ENCODE measurements at places on chromosomes 7 and 10.
A peak's percentile ranks its signal among the peaks of the same experiment; 100 is the strongest.

- DNase-seq: no peak
Measured at GRCh38 chr7:137488038-137488437, 144.5 kb upstream of the PTN start.

DNA sequence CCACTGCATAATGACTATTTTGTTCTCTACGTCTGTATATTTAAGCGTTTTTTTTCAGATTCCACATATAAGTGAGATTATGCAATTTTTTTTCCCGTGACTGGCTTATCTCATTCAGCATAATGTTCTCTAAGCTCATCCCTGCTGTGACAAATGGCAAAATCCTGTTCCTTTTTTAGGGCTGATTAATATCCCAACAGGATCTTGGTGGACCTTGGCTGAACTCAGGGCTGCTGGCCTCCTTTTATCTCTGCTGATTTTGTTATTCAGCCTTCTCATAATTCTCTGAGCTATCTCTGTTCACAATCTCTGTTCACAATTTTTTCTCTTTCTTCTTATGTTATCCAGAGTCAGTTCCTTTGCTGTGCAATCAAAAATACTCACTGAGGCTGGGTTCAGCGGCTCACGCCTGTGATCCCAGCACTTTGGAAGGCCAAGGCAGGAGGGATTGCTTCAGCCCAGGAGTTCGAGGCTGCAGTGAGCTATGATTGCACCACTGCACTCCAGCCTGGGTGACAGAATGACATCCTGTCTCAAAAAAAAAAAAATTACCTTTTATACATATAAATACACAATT, 1035.9 kb upstream of the AUTS2 start:
- DNase-seq: no peak

DNA sequence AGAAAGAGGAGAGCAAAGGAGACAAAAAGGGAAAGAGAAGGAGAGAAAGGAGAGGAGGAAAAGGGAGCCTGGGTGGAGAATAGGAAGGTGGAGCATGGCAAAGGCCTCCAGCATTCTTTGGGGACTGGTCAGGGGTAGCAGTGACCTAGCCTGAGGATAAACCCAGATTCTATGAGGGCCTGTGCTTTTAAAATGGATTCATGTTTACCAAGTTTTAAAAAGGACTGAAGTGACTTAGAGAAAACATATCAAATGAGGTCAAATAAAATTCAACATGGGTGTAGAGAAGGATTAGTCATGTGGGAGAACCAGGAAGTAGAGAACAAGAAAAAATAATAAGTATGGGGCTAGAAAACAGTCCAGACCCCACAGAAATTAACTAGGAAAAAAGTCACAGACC, 20.7 kb downstream of the CREB3L2 start:
- DNase-seq: no peak

DNA sequence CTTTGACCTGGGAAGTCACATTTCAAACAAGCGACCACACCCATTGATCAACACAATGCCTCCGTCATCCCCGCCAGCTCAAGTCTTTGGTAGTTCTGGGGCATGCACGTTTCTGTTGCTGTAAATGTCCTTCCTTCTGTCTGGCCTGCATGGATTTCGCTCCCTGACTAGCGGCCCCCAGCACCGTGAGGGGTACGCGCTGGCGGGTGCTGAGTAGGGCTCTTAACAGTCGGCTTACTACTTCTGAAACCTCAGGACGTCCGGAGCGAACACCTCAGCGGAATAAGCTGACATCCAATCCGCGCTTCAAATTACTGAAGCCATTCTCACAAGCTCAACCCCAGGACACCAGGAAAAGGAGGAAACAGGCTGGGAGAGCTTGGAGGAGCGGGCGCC, 505 bp downstream of the NUDCD3 start:
- DNase-seq: peak; percentile 37

DNA sequence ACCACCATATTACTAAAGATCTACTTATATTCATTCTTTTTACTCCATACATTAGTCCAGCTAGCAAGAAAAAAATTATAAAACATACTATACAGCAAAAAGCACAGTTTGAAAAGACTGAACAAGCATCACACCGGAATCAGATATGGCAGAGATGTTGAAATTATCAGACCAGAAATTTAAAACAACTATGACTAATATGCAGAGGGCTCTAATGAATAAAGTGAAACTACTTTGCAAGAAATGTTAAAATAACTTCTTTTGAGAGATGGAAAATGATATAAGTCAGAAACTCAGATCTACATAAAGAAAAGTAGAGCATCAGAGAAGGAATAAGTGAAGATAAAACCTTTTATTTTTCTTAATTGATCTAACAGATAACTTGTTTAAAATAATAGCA, 50.9 kb downstream of the SGCE start:
- DNase-seq: no peak

- peak; percentile 48 for DNase-seq
Measured at GRCh38 chr7:134174795-134175261, 47.7 kb downstream of the LRGUK start.

- DNase-seq: no peak
Measured at GRCh38 chr7:46809886-46810285, 772.0 kb downstream of the TNS3 start.

DNA sequence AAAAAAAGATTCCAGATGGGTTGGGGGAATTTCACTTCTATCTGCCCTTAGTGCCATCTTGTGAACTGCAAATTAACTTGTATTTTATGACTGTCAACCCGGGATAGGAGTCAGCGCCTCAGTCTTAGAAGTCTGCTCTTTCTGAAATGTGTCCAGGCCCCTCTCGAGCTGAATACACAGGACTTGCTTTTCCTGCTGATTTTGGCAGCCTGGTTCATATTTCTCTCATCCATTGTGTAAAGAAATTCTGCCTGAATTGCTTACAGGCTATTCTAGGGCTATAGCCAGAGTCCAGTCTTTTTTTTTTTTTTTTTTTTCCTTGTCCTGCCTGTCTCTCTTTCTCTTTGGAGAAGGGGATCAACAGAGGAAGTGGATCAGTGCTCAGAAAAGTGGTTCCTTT, 24.6 kb downstream of the GATA3 start:
- no peak for DNase-seq

DNA sequence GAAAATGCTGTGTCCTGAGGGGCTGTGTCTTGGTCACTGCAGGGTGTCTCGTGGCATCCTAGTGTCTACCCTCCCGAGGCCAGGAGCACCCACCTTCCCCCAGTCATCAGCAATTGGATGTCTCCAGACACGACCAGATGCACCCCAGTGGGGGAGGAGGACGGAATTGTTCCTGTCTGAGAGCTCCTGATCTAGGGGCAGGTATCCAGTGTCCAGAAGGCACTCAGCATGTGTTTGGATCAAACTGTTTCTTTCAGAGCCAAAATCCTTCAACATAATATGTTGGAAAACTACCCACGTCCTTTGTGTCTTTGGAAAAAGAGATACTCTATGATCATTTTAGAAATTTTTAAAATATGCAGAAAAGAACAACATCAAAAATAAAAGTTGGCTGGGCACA, 16.9 kb downstream of the PRKRIP1 start:
- DNase-seq: no peak

GRCh38 chr10:112161757-112162518, 21.6 kb downstream of the GPAM start:
- DNase-seq: no peak

- DNase-seq: no peak
Measured at GRCh38 chr7:31457551-31457950, 56.3 kb upstream of the ITPRID1 start.

DNA sequence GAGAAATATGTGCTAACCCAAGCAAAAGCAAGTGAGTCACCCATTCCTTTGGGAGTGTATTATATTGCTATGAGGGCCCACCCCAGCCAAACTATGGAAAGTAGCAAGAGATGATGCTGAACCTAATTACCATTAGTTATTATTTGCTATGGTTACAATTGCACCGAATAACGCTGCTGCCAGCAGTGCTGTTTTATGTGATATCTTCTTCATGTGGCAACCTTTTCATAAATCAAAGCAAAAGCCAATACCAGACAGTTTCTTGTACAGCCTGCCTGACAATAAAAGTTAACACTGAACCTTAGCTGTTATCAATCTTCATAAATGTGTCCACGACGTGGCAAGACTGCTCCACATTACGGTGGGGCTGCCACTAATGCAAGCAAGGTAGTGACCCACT, 241.7 kb upstream of the PLXNA4 start:
- no peak for DNase-seq

GRCh38 chr10:47152861-47153349, 147.1 kb upstream of the GDF10 start:
- peak; percentile 28 for DNase-seq

GRCh38 chr10:131143425-131144165, 167.9 kb downstream of the TCERG1L start:
- DNase-seq: no peak

DNA sequence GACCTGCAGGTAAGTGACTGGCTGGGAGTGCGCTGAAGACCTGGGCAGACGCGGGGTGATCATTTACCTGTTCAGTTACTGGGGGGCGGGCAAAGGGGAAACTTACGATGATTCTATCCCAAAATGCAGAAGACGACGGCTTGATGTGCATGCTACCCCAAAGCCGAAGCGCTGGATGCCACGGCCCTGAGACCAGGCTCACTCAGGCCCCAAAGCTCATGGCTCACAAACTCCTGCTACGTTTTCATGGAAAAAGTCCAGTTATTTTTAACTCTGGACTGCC, 200.6 kb downstream of the DIP2C start:
- DNase-seq: no peak

- DNase-seq: no peak
Measured at GRCh38 chr10:13950543-13950939, 363.8 kb downstream of the PRPF18 start.

GRCh38 chr7:56229631-56230030, 113.4 kb upstream of the NUPR2 start:
- DNase-seq: no peak

DNA sequence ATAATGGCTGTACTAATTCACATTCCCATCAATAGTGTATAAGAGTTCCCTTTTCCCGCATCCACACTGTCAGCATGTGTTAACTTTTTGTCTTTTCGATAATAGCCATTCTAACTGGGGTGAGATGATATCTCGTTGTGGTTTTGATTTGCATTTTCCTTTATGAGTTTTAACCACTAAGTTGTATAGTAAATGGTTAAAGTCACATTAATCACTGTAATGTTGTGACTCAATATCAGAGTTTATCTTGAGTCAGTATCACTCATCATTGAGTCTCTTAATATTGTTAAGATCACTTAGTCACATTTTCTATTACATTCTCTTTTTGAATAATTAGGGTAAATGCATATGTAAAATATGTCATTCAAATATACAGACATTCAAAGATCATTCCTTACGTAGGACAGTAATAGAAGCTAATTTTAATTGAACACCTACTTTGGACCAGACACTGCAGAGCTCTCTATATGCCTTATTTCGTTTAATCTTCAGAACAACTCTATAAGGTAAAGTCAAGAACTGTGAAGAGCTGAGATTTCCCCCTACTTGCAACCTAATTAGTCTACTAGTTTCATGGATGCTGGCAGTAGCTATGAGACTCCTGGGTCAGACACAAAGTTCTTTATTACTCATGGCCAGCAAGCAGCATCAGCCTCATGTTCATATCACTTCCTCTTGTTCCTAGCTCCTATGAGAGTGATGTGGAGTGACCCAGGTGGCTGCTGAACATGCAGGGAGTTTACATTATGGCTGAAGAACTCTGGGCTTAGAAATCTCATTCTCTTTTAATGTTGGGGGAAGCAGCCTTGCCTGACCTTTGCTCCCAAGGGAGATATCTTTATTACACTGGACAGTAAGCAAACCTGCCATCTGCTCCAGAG, 30.5 kb downstream of the CREB5 start:
- DNase-seq: no peak

DNA sequence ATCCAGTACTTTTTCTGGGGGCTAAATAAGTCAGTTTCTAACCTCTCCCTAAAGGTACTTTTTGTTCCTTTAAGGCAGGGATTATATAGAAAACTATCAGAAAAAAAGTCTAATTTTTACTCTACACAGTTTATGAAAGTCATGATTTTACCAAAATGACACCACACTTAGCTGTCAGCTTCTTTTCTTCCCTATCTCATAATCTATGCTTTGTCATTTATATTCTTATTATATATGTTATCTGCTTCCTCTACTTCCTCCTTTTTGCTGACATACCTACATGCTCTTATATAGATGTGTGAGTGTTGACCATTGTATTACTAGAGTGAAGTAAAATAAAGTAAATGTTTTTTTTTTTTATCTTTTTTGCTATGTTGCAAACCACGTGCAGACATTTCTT, 203.9 kb upstream of the CHRM2 start:
- DNase-seq: no peak

DNA sequence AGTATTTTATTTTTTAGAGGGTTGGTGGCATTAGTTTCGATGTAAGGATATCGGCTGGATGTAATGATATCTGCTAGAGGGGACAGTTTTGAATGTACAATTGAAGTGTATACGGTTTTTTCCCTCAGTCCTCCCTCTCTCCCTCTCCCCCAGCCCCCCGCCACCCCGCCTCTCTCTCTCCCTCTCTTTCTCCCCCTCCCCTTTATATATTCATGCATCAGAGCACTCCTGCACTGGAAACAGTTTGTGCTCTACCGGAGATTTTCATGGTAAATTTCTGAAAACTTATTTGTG, 1.6 kb downstream of the GLCCI1 start:
- DNase-seq: no peak

DNA sequence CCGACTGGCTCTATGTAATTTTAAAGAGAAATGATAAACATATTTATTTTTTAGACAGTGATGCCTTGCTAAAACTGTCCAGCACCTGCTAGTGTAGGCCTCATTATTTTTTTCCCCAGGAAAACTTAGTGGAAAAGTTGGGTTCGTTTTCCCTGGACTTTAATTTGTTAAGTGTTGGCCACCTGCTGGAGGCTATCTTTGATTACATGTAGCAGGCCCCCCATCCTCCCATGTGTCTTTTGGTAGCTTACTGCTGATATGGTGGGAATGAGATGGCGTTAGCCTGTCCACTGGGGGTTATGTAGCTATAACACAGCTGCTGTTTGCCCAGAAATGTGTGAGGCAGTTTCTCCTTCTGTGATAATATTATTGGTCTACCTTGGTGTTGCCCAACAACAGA, 265.0 kb downstream of the SORCS3 start:
- DNase-seq: no peak

DNA sequence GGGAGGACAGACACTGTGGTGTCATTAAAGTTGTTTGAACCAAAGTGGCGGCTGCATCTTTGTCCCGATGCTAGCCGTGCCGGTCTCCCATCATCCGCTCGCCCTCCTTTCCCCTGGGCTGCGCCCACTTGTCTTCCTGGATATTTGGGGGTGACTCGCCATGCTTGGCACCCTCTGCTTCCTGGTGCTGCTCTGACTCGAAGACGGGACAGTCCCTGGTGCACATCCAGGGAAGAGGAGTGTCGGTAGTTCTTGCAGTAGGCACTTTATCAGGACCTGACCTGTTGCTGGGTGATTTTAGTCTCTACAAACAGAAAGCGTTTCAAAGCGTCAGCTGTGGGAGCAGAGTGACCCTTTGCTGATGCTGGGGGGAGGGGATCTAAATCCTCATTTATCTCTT, 68.3 kb upstream of the DNAJB6 start:
- DNase-seq: no peak

- DNase-seq: no peak
Measured at GRCh38 chr7:155750255-155751125, 61.8 kb downstream of the SHH start.

Data from SW 1271 (cell line).